ENCODE measurements at places on chromosomes 6 and 20. TPM values are rescaled to one million over a fixed set of nuclear protein-coding genes. Genes with fewer than 3 reads are reported as not detected.

The DEFB114 gene
- total RNA-seq: not detected

The SLC17A3 gene
- total RNA-seq: not detected

The MTCH1 gene
- 234 TPM for total RNA-seq

The ACSS2 gene
- 24.5 TPM for total RNA-seq

The ZSCAN9 gene
- total RNA-seq: 15.5 TPM

The MDFI gene
- total RNA-seq: 0.23 TPM

The LINC00237 gene
- total RNA-seq: not detected

The KIAA0408 gene
- 5.0 TPM for total RNA-seq

The PTGIS gene
- total RNA-seq: 0.92 TPM

The BNIP5 gene
- not detected for total RNA-seq

The HRH3 gene
- total RNA-seq: not detected

DNA sequence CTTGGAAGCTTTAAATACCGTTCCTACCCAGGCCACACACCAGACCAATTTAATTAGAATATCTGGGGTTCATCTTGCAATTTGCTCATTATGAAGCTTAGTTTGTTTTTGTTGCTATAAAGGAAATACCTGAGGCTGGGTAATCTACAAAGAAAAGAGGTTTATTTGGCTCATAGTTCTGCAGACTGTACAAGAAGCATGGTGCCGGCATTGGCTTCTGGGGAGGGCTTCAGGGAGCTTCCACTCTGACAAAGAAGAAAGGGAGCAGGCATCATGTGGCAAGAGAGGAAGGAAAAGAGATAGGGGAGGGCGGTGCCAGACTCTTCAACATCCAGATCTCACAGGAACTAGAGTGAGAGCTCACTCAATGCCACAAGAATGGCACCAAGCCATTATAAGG is 73.6 kb downstream of the RNF182 start:
- no peak for DNase-seq

DNA sequence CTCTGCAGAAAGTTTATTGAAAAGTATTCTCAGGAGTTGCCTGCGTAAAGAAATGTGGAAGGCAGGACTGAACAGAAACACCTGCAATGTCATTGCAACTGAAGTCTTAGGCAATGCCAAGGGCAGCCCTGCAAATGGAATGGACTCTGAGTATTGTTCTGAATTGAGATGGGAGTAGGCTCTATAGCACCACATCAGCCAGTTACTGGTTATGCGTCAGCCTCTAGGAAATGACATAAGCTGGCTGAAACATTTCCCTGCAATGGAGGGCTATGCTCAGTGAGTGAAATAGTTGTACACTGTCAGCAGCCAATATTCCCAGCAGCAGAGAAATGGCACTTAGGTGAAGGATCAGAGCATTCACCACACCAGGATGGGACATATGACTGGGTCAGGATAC is 13.8 kb upstream of the GJE1 start:
- DNase-seq: no peak

- DNase-seq: no peak
Observed at GRCh38 chr6:159977255-159977903, 8.5 kb downstream of the IGF2R start.

DNA sequence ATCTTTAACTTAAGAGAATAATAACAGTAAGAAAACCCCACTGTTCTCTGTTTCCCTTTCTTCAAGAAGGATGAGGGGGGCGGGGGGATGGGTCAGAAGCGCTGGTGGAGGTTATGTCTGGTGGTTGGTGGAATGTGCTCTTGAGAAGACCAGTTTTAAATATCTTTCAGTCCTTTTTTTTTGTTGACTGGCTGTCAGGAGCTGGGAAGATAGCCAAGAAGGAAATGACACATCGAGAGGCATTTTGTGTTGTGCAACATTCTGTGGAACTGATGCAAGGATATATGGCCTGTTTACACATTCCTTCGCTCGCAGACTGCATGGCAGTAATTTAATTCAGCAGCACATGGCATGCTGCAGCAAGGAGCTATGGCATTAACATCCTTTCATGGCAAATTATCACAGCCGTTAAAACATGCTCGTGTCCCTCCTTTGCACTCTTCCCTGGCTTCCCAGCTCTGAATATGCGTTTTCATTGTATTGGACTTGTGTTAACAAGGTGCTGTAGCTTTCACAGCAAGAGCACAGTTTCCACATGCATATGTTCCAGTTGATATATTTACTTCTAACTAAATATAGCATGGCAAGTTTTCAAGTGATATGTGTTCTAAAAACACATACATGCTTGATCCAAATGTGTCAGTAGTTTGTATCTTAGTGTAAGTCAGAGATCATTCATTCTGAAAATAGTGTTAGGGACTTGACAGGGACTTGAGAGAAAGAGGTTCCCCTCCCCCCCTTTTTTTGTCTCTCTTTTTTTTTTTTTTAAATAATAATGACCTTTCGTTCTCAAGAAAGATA is 68.2 kb upstream of the SUPT3H start:
- peak; percentile 99 for DNase-seq

DNA sequence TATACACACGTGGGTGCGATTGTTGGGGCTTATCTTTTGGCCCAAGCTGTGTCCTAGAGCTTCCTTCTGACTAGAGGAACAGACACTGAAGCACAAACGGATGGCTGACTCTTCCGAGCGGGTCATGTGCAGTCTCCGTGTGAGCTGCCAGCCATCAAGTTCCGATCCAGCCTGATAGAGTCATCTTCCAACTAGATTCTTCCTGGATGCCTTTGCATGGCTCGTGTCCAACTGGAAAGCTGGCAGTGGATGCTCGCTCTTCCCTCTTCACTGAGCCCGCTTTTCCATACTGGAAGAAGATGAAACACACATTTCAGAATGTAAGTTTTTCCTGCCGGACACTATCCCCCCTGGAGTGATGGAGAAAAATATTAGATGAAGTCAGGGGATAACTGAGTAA is 148.1 kb downstream of the SCML4 start:
- DNase-seq: no peak

DNA sequence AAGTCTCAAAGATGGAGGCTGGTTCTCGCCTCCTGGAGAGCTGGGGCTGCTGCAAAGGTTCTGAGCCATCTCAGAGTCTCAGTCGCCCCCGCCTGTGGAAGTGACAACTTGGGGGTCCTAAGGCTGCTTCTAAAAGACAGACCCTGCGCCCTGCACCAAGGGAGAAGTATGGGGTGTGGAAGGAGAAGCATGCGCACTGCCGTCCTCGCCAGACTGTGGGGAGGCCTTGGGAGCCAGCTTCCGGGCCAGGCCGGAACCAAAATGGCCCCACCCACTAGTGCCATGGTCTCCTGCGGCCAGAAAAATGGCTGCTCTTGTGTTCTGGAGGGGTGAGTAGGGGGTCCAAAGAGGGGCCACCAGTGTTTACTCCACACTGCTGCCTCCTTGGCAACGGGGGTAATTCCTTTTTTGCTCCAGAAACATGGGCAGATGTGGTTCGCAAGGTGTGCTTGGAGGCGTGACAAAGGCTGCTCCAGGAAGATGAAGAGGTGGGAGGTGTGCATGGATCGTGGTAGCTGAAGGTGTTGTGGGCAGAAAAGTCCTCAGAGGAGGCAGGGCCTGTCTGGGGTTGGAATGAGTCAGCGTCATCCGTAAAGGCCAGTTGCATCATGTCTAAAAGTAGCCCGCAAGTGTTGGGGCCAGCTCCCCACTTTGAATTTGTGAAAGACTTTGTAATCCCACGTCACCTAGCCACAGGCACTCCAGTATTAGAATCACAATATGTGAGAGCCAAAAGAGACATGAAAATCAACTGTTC is 329.8 kb upstream of the SOX4 start:
- no peak for DNase-seq

DNA sequence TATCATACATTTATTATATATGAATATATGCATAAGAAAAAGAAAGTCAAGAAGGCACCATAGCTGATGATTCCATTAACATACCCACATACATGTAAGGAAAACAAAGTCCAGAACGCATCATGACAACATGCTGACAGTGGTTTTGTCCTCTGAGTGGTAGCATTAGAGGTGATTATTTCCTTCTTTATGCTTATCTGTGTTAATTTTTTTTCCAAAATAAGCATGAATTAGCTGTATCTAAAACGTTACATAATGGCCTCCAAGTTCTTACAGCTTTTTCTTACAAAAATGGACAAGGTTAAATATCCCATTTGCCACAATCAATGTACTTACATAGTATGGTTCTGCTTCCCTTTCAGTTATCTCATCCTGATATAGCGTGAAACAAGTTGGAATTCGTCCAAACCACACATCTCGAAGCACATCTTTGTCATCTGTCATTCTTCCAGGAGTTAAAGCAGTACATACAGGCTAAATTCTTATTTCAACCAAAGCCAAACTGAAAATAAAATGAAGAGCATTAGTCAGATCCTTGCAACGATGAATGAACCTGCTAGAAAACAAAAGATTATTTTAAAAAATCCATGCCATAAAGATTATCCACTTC is 9.7 kb downstream of the ATG5 start:
- peak; percentile 59 for DNase-seq

GRCh38 chr20:38706509-38706908 is 17.8 kb upstream of the SLC32A1 start:
- DNase-seq: no peak

- no peak for DNase-seq
Observed at GRCh38 chr6:125481056-125481455, 179.3 kb upstream of the HDDC2 start.

DNA sequence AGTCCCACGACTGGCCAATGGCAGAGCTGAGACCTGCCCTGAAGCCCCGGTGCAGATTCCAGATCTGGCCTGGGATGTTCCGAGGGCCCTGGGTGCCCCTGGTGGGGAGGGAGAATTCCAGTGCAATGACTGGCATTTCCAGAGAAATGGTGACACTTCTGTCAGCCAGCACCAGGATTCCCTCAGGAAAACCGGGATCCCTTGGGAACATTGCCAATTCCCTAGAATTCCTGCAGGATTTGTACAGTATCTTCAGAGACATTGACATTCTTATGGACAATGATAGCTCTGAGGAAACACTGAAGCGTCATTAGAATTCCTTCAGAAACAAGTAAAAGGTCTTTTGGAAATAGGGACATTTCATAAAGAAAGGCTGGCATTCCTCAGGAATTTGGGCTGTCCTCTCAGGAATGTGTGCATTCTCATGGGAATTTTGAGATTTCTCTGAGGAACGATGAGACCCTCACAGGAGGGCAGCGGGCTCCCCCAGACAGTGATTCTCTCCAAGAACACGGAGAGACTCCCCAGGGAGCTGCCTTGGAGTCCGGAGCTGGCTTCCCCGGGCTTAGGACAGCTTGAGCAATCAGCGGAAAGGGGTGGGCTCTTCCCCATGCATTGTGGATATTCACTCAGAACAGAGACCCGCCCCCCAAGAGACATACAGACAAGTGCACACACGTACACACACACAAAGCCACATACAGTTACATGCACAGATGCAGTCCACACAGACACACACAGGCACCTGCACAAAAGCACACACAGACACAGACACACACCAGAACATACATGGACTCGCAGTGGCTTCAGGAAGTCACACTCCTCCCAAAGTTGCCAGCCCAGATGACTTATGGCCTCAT is 35.2 kb upstream of the BPIFA2 start:
- no peak for DNase-seq

GRCh38 chr6:114096561-114097172 is 125.7 kb upstream of the HDAC2 start:
- DNase-seq: peak; percentile 42

DNA sequence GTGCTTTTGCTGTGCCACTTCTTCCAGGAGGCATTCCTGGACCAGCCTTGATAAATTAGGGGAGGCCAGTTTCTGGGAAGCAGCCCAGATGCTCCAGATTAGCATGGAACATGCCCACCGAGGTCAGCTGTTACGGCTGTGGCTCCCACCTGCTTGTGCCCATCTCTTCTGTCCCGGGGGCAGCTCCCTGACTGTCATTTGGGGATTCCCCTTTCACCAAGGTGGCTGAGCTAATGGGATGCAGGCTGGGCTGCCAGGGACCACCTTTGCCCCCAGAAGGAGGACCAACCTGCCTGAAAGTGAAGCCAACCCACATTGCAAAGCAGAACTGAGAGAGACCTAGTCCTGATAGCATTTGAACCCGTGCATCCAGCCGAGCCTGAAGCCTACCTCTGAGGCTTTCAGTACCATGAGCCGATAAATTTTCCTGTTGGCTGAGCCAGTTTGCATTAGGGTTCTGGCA is 85.3 kb downstream of the PTPN1 start:
- DNase-seq: peak; percentile 52

GRCh38 chr6:126042001-126042419 is 55.7 kb downstream of the TRMT11 start:
- no peak for DNase-seq

DNA sequence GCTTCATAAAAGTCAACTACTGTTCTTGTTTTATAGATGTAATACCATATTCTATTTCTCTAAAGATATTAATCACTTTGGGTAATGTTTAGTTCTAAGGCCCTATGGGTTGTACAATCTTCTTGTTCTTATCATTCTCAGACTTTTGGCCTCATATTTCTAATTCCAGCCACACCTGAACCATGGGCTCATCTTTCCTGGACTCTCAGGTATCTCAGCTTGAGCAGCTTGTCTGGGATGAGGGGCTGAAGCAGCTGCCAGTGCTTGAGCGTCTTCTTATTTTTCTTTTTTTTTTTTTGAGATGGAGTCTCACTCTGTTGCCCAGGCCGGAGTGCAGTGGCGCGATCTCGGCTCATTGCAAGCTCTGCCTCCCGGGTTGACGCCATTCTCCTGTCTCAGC is 150.2 kb downstream of the KIF6 start:
- no peak for DNase-seq

Data from LHCN-M2 (cell line).